ENCODE measurements at places on chromosomes 6 and 20.

DNA sequence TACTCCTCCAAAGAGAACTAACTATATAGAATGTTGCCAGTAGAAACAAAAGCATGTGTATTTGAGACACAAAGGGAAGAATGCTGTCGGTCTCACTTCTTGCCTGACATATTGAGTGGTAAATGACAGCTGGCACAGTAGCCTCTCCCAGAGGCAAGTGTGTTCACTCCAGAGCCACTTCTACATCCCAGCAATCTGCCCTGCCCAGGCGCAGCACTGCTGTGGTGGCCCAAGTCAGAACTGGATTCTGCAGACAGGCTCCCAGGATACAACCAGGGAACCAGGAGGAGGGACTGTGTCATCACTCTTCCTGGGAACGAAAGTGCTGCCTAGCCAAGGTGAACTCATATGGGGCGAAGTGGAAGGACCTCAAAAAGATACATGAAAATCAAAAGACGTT lies 103.2 kb upstream of the ARMC2 start:
- DNase-seq = no peak

GRCh38 chr6:36245572-36246061 lies 24.2 kb upstream of the PNPLA1 start:
- DNase-seq = no peak

DNA sequence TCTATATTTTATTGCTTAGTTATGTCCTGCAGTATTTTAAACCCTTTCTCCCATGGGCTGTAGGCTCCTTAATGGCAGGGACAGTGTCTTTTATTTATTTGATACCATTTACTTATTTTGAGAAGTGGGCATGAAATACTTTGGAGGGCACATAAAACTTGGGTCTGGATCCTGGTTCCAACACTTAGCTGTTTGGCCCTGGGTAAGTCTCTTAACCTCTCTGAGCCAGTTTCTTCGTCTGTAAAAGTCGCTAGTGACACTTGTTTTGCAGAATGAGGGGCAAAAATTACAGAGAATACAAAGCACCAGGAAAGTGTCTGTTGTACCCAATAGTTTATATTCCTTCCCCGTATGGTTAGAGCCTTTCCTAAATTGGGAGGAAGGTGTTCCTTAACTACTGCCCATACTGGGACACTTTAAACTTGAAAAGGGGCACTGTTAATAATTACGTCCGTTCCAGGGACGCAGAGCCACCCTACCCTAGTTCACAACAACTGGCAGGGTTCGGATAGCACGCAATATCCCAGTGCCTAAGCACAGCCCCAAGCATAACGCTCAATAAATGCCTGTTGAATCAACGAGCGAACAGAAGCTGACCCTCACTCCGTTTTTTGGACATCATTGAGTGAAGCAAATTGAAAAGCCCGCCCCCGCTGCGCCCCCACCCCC lies 6.0 kb upstream of the ARMC12 start:
- DNase-seq = no peak

DNA sequence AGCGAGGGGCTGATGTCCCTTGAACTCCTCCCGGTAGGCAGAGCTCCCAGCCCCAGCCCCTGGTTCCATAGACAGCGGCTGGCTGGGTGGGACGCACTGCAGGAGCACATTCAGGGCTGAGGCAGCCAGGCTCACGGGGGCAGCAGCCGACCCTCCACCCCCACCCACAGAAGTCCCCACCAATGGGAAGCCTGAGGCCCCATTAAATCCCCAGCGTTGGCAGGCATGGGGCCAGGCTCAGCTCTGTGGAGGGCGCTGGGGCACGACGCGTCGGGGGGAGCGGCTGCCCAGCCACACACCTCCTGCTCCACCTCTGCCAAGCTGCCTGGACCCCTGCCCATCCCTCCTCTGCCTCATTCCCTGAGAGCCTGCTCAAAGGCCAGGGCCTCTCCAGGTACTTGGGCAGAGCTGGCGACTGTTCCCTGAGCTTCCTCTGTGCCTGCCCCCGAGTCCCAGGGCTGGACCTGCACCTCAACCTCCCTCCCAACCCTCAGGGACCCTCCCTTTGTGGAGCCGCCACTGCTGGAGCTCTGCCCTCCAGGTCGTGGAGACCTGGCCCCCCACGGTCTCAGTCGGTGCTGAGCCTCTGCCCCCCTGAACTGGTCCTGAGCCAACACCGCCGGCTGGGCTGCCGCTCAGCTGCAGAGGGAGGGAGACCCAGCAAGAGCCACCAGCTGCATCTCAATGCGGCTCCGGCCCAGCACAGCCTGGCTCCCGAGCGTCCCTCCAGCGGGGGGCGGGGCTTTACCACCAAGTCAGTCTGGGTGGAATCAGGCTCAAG lies 9.1 kb downstream of the CHRNA4 start:
- no peak for DNase-seq

GRCh38 chr6:8441452-8441851 lies 6.1 kb upstream of the SLC35B3 start:
- DNase-seq = no peak

GRCh38 chr20:41173161-41173721 lies 35.9 kb downstream of the PLCG1 start:
- no peak for DNase-seq

DNA sequence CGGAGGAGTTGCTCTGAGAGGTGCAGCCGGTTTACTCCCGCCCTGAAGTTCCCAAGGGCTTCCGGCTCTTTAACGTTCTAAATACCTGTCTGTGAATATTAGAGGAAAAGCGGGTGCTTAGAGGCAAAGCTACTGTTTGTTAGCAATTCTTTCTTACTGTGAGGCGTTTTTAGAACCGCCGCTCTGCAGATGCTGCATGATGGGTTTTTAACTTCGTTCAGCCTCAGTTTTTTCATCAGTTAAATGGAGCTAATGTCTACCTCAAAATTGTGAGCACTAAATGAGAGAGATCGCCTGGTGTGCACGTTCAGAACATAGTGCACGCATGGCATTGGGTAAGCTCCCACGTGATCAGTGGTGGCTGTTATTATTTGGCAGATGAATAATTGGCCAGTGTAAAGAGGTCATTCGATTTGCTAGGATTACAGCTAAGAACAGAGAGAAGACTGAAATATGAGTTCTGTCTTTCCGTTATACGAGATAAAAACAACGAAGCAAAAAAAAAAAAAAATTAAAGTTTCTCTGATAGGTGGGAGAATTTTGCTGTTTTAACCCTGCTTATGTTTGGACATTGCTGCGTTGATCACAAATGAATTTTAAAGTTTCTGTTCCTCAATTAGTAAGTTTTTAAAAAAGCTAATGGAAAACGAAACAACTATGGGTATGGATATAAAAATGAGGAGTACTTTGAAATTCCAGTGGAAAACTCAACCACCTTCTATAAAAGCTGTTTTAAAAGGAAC lies 660 bp upstream of the TFB1M start:
- peak; percentile 77 for DNase-seq

DNA sequence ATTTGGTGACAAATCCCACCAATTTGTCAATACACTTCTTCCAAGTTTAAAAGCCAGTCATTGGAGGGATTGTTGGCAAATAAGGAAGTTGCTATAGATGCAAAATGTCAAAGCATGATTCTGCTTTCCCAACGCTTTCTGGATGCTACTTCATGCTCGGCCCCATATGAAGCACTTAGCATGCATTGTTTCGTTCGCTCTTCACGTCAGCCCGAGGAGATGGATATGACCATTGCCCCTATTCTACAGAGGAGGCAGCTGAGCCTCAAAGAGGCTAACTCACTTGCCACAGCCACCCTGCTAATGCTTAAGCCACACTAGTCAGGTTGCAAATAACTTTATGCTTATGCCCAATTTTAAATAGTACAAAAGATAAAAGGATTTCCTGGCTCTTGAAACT lies 2.8 kb upstream of the NXT1 start:
- DNase-seq = no peak

DNA sequence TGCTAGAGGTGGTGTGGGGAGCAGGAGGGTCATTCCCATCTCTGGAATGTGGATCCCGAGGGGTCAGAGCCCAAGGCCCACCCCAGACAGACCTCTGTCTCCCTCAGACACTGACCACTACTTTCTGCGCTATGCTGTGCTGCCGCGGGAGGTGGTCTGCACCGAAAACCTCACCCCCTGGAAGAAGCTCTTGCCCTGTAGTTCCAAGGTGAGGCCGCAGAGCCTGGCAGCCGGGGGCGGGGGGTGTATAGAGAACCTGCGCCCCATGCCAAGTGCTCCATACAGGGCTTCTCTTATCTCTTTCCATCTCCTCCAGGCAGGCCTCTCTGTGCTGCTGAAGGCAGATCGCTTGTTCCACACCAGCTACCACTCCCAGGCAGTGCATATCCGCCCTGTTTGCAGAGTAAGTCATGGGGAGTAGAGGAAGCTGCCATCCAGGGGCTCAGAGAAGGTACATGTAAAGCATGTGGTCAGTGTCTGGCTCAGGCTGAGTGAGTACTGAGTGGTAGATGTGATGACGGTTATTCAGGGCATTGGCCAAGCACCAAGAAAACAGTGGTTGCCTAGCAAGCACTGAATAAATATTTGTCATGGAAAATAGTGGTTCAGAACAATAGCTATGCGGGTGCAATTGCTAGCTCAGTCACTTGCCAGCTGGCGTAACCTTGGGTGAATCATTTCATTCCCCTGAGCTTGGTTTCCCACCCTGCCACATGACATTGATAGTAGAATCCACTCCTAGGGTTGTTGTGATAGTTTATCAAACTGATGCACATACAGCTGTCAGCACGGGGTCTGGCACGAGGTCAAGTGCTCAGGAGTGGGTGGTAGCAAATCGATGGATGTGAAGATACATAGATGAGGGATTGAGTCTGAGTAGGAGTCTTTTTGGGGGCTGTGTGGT lies 3.5 kb downstream of the PIGT start:
- no peak for DNase-seq

GRCh38 chr6:104943781-104944180 lies 13.1 kb upstream of the LIN28B start:
- DNase-seq = no peak

- peak; percentile 36 for DNase-seq
Observed at GRCh38 chr6:11535801-11536230, 1.7 kb upstream of the TMEM170B start.

DNA sequence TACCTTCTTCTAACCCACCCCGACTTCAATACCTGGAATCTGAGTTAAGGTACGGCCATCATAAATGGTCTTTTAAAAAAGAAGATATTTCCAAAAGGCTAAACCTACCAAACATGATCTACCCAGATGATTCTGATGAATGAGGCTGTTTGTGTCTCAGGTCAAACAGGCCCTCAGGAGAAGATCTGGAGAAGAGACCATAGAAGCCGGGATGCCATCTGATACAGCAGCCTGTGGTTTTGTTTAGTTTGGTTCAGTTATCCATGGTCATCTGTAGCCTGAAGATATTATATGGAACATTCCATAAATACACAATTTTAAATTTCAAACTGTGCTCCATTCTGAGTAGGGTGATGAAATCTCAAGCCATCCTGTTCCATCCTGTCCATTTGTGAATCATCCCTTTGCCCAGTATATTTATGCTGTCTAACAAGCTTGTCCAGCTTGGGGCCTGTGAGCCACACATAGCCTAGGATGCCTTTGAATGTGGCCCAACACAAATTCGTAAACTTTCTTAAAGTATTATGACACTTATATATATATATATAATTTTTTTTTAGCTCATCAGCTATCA lies 4.0 kb upstream of the CAP2 start:
- no peak for DNase-seq

DNA sequence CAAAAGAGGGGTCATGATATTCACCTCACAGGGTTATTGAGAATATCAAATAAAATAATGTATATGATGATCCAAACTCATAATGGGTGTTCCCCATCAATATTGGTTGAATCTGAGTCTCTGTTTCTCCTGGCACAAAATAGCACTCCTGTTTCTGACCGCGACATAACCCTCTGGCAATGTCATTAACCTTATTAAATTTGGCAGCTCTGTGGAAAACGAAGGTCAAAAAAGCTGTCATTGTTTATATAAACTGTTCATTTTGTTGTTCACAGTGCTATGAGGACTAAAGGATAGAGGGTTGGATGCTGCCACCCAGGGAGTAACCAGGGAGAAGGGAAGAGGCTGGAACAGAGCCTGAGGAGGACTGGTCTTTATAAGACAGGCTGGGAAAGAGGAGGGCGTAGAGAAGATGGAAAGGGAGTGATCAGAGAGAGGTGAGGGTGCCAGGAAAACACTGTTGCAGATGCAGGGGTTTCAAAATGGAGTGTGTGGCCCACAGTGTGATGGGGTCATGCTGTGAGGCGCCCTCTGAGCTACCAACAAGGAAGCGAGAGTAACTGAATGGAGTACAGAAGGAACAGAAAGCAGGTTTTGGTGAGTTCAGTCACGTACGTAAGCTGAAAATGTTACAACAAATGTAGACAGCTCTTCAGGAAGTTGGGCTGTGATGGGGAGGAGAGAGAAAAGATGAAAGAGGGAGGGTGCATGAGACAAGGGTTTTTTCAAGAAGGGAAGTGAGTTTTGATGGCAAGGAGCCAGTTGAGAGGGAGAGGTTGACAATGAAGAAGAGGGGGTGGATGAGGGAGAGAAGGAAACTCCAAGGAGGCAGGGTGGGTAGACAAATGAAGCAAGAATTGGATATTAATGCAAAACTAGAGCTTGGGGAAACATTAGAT lies 251.6 kb upstream of the TAB2 start:
- DNase-seq = no peak

DNA sequence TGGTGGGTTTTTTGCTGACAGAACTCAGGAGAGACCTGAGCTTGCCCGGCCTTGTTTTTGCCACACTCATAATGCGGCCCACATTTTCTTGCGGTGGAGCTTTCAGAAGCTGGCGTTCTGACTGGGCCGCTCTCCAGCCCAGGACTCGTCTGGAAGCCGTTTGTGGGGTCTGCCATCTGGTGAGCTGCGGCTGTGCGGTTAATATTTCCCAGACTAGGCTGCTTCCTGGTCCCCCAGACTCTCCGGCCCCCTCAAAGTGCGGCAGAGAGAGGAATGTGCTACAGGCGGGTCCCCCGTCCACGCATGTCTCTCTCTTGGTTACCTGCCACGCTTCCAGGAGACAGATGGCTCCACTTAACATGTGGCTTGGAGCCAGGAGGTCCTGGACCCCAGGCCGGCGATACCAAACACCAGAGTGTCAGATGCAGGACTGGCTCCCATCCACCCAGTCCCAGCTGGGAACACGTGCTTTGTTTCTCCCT lies 128.9 kb upstream of the PMEPA1 start:
- no peak for DNase-seq

- DNase-seq = no peak
Observed at GRCh38 chr20:39234520-39235095, 272.5 kb downstream of the DHX35 start.

DNA sequence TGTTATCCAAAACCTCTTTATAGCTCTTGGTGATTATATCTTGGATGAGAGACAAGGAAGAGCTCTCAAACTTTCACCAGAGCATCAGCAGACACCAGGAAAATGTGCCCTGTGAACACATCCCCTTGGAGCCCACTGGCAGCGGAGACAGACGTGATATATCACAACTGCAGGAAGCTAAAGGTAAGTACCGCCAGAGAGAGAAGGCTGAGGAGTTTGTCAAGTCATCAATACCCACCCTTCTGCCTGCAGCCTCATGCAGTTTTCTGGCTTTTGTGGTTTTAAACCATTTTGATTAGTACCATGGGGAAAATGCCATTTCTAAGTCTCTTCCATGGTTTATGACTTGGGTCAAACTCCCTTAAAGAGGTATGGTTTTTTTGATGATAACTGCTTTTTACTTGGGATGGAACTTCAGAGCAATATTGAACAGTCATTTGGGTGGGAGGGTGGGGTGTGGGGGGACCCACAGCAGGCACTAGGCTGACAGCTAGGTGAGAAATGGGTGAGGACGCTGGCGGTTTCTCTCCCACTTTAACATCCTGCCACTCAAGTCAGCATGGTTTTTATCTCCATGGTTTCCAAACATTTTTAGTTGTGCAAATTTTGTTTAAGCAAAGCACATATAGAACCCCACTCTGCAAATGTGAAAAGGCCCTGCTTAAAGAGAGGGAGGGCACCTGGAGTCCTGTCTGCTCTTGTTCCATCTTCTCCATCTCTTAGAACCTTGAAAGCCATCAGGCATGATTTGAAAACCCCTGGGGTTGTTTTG lies 108.4 kb downstream of the SCML4 start:
- DNase-seq = no peak

All from retinal pigment epithelial cell (primary cell).